Glomerular endothelial cell (primary cell): ENCODE measurements at places on chromosomes 4 and X. TPM values are rescaled to one million over a fixed set of nuclear protein-coding genes. Genes with fewer than 3 reads are reported as not detected.

RPGR gene
- 5.2 and 9.9 TPM in 2 replicates for total RNA-seq

SPP1 gene
- total RNA-seq: 6.7 and 33.4 TPM in 2 replicates

CENPU gene
- total RNA-seq: 4.6 and 13.7 TPM in 2 replicates

HERC5 gene
- total RNA-seq: 1.7 and 5.0 TPM in 2 replicates

RPL10 gene
- total RNA-seq: 5,051 and 8,288 TPM in 2 replicates

LRIT3 gene
- total RNA-seq: 0.15 and 0.18 TPM in 2 replicates

EXOC1L gene
- total RNA-seq: not detected in 2 replicates

TMPRSS11F gene
- total RNA-seq: not detected in 2 replicates

TBC1D25 gene
- 11.8 and 14.2 TPM in 2 replicates for total RNA-seq

PDZD4 gene
- total RNA-seq: 0.10 and 0.12 TPM in 2 replicates

STATH gene
- not detected in 2 replicates for total RNA-seq

TRIML2 gene
- 9.0 and 9.6 TPM in 2 replicates for total RNA-seq

PNMA6E gene
- total RNA-seq: not detected in 2 replicates

TXK gene
- 0.18 and 0.87 TPM in 2 replicates for total RNA-seq

TRAM1L1 gene
- 1.4 and 3.7 TPM in 2 replicates for total RNA-seq

ADAMTS3 gene
- total RNA-seq: 3.4 and 4.0 TPM in 2 replicates

FAM47B gene
- not detected in 2 replicates for total RNA-seq

MTNR1A gene
- total RNA-seq: not detected in 2 replicates

PABPC5 gene
- 0.58 and 0.78 TPM in 2 replicates for total RNA-seq

CXCL13 gene
- not detected in 2 replicates for total RNA-seq

SERTM2 gene
- total RNA-seq: not detected in 2 replicates

IBSP gene
- total RNA-seq: not detected in 2 replicates

CLIC2 gene
- total RNA-seq: 2.2 and 4.0 TPM in 2 replicates

JADE3 gene
- 9.9 and 10.5 TPM in 2 replicates for total RNA-seq

MAGEA2 gene
- not detected in 2 replicates for total RNA-seq

TMEM271 gene
- total RNA-seq: not detected in 2 replicates

PALLD gene
- 18.3 and 38.6 TPM in 2 replicates for total RNA-seq

EGF gene
- total RNA-seq: 0.10 and 0.41 TPM in 2 replicates

GABRA4 gene
- not detected in 2 replicates for total RNA-seq

TENT5D gene
- not detected in 2 replicates for total RNA-seq
